NCI-H187 treated with DMSO at 0.1 percent for 48 hours (cell line): ENCODE measurements at places on chromosomes 4 and X.

DNA sequence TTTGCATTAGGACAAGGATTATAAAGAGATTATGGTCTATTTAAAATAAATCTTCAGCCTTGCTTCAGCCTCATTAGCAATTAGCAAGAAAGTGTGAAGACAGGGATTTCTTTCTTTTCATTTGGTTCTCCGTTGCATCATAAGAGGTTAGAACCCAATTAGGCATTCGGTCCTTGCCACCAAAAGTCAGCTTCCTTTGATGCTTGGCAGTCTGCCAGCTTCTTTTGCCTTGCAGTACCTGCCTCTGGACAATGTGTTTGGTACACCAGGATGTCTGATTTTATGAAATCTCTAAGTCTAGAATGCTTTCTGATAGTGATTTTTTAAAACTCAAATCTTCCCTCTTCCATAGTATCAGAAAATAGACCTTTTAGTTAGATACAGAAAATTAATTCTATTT is 12.4 kb downstream of the SMIM20 start:
- no peak for DNase-seq

DNA sequence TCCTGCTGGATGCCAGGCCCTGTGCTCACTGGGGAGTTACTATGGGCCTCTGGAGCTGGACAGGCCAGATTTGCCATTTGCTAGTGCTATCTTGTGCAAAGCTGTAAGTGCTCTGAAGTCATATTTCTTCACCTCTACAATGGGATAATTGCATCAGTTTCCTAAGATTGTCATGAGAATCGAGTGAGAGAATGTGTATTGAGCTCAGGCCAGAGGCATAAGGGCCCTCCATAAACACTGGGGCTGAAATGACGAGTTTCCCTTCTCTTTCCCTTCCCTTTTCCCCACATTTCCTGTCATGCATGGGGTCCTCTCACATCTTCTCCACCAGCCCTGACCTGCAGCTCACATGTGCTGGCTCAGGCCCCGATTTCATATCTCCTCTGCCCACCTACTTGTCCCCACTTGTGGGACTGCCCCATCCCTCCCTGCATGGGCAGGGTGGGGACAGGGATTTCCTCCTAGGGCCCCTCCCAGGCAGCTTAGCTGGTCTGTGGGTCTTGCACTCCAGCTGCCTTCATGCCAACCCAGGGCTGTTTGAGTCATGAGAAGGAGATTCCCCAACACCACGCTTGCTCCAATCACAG is 358.8 kb downstream of the MID1IP1 start:
- DNase-seq, result no peak

GRCh38 chr4:24589448-24589847 is 5.1 kb upstream of the DHX15 start:
- DNase-seq, result no peak

DNA sequence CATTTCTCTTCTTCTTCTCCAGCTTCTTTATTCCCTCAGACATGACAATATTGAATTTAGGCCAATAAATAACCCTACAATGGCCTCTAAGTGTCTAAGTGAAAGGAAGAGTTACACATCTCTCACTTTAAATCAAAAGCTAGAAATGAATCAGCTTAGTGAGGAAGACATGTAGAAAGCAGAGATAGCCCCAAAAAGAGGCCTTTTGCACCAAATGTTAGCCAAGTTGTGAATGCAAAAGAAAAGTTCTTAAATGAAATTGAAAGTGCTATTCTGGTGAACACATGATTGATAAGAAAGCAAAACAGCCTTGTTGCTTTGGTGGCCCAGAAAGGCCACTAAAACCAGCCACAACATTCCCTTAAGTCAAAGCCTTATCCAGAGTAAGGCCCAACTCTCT is 146.2 kb upstream of the HHIP start:
- no peak for DNase-seq

DNA sequence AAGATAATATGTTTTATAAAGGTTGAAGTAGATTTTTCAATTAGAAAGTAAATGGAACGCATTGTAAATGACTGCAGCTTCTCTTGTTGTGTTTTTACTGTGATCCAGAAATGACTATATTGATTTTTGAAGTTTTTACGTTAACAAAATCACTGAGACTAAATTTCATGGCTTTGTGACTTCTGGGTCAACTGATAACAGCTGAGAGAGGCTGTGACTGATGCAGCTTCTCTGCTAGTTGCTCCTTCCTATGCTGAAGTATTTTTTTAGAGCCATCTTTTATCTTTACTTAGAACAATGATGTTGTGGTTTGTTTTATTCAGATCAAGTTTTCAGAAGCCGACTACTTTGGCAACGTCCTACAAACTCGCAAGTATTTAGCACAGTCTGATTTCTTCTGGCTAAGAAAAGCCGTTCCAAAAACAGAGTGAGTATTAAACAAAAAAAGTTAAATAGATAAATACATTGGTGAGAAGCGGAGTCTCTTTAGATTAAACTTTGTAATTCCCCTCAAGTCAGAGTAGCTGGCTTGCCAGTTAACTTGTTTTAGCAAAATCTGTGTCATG is 94.7 kb upstream of the CBLL2 start:
- no peak for DNase-seq

DNA sequence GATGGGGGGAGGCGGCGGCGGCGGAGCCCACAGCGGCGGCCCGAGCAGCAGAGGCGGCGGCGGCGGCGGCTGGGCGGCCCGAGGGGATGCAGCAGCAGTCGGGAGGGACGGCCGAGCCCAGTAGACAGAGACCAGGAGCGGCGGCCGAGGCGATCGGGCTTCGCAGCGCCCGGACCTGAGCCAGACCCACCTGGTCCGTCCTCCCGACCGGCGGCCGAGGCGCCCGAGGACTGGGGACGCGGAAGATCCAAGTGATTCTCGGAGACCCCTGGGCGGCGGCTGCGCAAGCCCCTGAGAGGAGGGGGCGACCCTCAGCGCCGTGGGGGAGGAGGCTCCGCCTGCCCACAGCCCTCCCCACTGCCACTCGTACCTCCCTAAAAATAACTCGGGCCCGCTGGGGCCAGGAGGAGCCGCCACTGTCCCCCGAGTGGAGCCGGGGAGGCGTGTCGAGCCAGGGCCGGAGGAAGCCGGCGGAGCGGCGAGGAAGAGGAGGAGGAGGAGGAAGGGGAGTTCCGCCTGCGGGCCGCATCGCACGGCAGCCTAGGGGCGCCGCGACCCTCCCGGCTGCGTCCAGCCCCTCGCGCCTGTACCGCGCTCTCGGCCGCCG is 608 bp downstream of the RAPGEF2 start:
- no peak for DNase-seq

- no peak for DNase-seq
Measured at GRCh38 chrX:153687121-153688039, at the start of gene SLC6A8. Gene SLC6A8, plus strand, starts transcription at chrX:153687926. Its CDS starts 649 bp downstream, at chrX:153688575.
